ENCODE measurements at places on chromosomes 1 and 21.

- DNase-seq: peak; percentile 68
Observed at GRCh38 chr21:37869661-37870060, 46.6 kb downstream of the KCNJ6 start.

GRCh38 chr1:216705676-216706075, 17.6 kb downstream of the ESRRG start:
- peak; percentile 95 for DNase-seq

DNA sequence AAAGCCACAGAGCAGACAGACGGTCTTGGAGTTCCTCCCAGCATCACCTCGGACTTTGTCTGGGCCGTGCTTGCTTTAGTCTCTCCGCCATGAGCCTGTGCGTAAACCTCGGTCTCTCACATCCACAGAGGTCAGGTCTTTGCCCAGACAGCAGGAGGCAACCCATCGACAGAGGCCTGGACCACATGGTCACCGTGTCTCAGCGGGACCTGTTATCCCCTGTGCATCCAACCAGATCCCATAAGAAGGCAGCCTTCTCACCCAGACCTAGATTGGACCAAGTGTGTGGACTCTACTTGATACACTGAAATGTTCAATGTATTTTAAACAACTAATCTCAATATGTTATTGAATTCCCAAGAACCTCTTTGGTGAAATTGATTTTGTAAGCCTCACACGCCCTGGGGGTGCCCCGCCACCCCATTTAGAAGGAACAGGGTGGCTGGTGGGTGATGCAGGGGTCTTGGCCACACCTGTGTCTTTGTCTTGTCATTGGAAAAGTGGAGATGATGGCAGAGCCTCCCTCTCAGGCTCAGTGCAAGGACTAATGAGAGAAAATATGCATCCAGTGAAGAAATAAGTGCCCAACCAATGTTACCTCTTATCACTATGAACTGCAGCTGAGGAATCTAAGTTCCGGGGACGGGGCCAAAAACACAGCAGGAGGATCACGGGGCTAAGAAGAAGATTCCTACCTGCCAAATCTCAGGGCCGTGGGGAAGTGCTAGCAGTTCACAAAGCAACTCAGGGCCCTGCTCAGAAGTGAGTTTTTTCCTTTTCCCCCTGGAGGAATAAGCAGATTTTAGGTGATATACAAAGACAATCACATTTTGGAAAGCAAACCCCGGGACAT, 101.6 kb upstream of the BACE2 start:
- DNase-seq: no peak

DNA sequence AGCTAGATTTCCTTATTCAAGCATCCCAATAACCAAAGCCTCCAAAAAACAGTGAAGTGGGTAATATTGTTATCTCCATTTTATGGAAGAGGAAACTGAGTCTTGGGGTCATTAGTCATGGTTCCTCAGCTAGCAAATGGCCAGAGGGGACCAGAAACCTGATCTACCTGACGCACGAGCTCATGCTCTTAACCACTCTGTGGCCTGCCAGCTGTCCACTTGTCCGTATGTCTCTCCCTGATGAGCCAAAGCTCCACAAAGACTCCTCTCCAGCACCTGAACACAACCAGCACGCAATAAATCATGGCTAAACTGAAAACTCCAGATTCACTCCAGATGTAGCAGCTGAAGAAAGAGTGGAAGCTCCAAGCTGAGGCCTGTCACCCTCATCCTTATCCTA, 5.8 kb downstream of the CAPN8 start:
- no peak for DNase-seq

DNA sequence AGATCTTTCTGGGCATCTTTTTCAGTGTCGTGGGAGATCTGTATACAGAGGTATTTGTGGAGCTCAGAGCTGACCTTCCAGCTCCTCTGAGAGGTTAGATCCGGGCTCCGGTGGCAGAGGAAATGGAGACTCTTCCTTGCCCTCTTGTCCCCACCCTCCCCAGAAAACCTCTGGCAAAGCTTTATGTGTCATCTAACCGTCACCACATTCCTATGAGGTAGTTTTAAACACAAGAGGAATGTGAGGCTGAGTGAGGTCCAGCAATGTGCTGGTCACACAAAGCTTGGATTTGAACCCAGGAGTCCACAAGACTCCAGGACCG, 1.2 kb downstream of the CD160 start:
- no peak for DNase-seq

GRCh38 chr1:54575605-54576290, 27.7 kb downstream of the ACOT11 start:
- DNase-seq: no peak

DNA sequence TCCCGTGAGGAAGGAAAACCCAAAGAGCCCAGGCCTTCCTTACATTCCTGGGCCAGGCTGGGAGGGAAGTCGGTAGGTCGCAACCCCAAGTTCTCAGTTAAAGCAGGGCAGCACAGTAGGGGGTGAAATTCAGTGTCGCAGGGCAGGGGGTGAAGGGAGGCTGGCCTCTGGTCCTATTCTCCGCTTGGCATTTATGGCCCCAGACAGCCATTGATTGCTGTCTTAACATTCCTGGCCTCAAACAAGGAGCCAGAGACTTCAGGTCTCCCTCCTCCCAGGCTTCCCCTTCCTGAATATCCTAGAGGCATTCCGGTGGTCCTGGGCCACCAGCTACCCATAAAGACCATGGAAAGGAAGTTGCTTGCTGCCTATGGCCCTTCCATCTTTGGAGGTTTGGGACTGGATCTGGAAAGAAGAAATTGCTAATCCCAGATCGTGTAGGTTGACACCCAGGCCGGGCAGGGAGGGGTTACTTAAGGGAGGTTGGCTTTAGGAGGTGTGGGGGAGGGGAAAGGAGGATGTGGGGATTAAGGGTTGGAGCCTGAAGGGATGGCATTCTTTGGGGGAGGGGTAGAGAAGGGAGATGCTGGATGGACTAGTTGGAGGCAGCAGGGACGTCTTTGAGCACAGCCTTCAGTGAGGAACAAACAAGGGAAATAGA, 1.7 kb downstream of the LIN28A start:
- DNase-seq: peak; percentile 73

- DNase-seq: peak; percentile 73
Observed at GRCh38 chr1:241235256-241235897, 121.6 kb downstream of the RGS7 start.

GRCh38 chr1:25651824-25652741, 35.5 kb downstream of the MAN1C1 start:
- DNase-seq: no peak

DNA sequence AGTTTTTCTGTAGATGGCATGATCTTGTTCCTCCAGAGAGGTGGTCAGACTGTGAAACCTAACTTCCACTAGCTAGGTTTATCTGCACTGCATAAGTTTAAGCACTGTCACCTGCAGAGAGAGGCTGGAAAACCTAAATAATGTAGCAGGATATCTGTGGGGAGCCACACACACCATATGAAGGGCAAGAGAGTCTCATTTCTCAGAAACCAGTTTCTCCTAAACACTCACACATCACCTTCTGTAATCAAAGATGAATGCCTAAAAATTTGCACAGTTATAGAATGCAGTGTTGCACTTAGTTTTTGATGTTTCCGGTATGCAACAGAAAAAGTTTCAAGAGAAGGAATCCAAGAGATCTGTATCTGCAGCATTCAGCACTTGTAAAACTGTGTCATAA, 654.6 kb downstream of the ADGRL2 start:
- no peak for DNase-seq
